ENCODE measurements at places on chromosomes 4 and X. TPM values are rescaled to one million over a fixed set of nuclear protein-coding genes. Genes with fewer than 3 reads are reported as not detected.

DNA sequence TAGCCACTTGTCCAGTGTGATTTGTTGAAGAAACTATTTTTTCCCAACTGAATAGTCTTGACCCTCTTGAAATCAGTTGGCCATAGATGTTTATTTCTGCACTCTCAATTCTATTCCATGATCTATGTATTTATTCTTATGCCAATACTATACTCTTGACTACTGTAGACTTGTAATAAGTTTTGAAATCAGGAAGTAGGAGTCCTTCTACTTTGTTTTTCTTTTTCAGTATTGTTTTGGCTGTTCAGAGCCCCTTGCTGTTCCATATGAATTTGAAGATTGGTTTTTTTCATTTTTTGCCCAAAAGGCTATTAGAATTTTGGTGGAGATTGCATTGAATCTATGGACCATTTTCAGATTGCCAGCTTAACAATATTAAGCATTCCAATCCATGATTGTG, 10.2 kb downstream of the SAP30 start:
- no peak for DNase-seq

DNA sequence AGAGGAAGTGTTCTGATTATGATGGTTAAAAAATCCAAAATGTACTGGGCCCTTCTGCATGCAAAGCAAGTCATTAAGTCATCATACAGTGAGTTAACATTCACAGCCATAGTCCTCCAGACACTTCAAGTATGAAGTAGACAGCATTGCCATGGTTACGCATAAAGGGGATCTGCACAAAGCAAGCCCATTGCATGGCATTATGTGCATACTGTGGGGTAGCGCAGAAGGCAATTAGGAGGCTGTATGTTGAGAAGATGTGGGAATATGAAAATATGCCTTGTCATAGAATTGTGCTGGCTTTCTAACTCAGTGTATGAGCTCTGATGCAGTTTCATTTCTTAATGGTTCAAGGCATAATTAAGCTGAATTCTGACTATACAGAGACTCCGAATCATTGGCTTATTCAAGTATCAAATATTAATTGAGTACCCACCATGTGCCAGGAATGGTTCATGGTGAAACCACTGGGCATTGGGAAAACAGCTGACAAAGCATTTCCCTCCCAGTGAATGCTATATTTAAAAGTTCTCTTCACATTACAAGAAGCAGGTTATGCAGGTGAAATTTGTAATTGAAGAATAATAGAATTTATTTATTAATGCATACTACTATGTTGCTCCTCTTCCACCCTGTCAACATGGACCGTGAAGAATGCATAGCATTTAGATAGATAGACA, 588.9 kb downstream of the ZNF674 start:
- no peak for DNase-seq

GRCh38 chr4:3227878-3228675, 20.9 kb upstream of the MSANTD1 start:
- no peak for DNase-seq

DNA sequence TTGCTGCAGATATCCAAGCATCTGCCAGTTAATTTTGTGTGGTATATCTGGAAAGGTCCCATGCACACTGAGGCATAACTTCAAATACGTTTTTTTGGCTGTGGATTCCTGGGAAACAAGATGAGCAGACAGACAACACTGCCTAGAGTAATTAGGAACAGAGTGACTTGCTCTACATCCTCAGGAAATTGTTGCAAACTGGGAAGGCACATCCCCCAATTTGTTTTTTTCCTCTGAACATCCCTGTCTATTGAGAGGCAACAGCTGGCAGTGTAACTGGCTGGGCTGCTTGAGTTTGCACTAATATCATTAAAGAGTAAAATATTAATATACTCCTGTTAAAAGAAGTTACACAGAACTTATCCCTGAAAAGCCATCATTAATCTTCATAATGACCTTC, 207.7 kb upstream of the SLIT2 start:
- no peak for DNase-seq

DNA sequence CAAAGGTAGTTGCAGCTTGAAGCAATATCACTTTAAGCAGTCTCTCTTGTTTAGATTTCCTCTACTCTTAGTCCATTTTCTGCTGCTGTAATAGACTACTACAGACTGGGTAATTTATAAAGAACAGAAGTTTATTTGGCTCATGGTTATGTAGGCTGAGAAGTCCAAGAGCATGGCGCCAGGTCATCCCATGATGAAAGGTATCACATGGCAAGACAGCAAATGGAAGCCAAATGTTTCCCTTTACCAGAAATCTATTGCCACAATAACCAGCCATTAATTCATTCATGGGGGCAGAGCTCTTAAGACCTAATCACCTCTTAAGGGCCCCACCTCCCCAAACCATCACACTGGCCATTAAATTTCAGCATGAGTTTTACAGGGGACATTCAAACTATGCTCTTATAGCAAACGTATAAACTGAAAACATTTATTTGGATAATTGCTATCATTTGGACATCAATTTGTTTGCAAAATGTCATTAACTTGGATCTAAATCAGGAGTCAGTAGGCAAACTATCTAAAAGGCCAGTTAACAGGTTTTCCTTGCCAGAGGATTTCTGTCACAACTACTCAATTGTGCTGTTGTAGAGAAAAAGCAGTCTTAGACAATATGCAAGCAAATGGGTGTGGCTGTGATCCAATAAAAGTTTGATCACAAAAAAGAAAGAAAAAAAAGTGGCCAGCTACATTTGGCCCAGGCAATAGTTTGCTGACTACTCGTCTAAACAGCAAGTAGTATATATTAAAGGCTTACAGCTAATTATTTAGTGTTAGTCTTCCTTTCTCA, 75.7 kb upstream of the GUCY1A1 start:
- DNase-seq, result no peak

- no peak for DNase-seq
Measured at GRCh38 chr4:174396599-174397110, 112.9 kb downstream of the CEP44 start.

GRCh38 chr4:28490669-28491068, 1630.0 kb downstream of the STIM2 start:
- no peak for DNase-seq

GRCh38 chrX:134024686-134025377, 39.4 kb upstream of the GPC3 start:
- no peak for DNase-seq

- DNase-seq, result no peak
Measured at GRCh38 chr4:150960818-150961217, 54.3 kb downstream of the LRBA start.

- no peak for DNase-seq
Measured at GRCh38 chrX:107480272-107480671, 30.8 kb downstream of the FRMPD3 start.

Gene GRIA3
- total RNA-seq, result not detected

Gene ITM2A
- 0.49 TPM for total RNA-seq

Gene RBM46
- not detected for total RNA-seq

Gene CYLC1
- not detected for total RNA-seq

Data from Panc1 (cell line).